ENCODE measurements at places on chromosomes 6 and 20.

GRCh38 chr6:149041953-149042352 is 275.6 kb upstream of the TAB2 start:
- DNase-seq: no peak

DNA sequence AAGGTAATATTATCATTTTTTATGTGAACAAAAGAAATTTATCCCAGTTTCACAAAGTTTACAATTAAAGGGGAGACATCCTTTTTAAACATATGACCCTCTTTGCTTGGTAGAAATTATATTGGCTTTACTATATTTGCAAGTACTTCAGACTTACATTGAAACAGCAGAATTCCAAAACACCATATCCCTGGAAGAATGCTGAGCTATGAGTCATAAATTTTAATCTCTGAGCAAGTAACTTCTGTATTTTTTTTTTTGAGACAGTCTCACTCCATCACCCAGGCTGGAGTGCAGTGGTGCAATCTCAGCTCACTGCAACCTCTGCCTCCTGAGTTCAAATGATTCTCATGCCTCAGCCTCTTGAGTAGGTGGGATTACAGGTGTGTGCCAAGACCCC is 240.4 kb downstream of the TBC1D32 start:
- no peak for DNase-seq

GRCh38 chr6:38387461-38387860 is 252.3 kb downstream of the BTBD9 start:
- DNase-seq: no peak

- no peak for DNase-seq
Measured at GRCh38 chr6:74015427-74015826, 319.4 kb downstream of the CD109 start.

DNA sequence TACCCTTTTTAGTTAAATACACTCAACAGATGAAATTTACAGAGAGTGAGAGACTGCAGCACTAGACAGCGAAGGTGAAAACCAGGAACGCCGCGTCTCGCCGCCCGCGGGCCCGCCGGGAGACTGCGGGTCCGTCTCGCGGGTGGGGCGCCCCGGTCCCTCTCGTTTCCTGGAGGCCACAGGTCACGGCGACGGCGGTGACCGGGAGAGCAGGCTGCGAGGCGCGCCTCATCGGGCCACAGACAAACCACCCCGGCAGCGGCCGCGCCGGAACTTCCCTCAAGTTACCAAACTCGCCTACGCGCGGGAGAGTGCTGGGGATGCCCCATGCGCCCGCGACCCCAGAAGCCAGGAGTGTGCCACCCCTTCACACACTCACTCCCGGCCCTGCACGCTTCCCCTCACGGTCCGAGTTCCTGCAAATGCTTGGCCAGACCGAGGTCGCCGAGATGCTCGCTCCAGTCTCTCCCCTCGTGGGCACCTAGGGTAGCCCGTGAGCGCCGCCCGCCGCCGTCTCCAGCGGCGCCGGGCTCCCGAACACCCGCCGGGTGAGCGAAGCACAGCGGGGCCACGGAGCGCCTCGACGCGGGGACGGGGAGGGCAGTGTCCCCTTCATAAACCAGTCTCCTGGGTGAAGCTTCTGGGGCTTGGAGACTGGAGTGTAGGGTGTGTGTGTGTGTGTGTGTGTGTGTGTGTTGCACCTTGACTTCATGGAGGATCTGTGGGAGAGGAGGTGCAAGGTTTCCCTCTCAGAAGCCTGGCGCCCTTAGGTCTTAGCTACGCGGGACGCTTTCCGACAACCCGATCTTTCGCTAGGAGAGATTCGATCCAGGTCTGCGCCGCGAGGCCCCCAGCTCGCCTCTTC is 1.4 kb downstream of the BACH2 start:
- no peak for DNase-seq

DNA sequence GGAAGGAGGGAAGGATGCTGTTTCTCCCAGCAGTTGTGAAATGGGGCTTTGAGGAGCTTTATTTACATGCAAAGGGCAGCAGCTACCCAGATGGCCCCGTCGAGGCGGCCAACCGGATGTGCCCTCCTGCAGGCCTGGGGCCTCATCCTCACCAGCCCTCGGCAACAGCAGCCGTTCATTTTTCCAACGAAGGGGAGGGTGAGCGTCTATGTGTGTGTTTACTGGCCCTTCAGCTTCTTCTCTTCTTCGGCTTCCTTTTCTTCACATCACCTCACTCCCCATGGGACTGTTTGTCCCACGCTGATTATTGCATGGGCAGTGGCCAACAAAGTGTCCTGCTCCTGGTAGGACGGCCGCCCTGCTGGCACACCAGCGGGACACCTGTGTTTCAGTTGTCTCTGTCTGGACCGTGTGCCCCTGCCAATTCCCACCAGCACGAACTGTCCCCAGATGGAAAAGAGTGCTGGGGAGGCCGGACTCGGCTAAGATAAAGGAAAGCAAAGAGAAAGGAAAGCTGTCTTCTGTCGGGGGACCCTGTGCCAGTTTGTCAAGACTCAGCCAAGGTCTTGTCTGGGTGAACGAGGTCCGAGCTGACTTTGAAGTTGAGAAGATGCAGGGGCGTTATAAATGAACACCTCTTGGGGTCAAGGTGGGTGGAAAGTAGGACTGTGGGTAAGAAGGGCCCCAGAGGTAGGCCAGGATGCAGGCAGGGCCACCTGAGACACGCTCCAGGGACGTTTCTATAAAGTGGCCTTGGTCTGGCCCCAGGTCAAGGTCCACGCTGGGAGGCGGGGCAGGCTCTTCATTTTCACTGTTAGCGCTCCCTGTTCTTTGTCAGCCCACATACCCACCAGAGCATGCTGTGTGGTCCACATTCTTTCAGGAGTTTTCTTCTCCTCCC is 57.0 kb downstream of the FAM50B start:
- no peak for DNase-seq

DNA sequence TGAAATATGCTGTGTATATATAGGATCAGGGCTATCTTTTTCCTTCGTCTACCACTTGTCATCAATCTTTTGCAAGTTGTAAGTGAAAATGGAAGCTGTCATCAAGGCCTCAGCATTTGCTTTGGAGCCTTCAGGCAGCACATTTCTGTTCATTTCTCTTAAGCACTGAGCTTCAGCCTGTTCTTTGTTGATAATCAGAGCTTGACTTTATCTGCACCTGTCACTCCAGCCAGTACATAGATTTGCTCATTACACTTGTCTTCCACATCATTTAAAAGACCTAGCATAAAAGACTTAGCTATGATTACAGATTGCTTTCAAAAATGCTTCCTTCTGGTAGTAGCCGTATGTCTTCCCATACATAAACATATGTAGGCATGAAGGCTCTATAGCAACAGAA is 189.8 kb upstream of the GRIK2 start:
- no peak for DNase-seq

DNA sequence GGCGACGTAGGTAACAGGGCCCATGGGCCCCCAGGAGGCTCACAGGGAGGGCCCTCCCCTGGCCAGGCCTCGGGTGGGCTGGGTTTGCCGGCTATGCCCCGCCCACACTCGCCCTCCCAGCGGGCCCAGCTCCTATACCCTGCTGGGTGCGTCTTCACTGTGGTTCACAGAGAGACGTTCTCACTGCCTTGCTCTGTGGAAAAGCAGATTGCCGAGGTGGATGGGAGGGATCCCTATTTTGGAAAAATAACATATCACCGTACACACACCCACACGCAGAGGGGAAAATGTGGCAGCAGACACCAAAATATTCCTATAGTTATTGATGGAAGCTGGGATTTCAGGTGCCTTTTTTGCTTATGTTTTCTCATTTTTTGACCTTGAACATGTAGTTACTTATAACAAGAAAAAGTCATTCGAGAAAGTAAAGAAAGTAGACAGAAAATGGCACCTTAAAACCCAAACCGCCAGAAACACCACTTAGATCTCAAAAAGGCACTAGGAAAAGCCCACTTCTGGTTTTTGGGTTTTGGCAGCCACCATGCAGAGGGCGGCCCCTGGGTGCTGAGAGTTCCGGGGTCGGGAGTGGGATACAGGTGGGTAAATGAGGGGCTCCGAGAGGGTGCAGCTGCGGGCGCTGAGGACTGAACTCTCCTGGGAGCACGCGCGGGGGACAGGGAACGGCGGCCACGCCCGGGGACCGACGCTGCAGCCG is 49.4 kb downstream of the TMEM242 start:
- no peak for DNase-seq

DNA sequence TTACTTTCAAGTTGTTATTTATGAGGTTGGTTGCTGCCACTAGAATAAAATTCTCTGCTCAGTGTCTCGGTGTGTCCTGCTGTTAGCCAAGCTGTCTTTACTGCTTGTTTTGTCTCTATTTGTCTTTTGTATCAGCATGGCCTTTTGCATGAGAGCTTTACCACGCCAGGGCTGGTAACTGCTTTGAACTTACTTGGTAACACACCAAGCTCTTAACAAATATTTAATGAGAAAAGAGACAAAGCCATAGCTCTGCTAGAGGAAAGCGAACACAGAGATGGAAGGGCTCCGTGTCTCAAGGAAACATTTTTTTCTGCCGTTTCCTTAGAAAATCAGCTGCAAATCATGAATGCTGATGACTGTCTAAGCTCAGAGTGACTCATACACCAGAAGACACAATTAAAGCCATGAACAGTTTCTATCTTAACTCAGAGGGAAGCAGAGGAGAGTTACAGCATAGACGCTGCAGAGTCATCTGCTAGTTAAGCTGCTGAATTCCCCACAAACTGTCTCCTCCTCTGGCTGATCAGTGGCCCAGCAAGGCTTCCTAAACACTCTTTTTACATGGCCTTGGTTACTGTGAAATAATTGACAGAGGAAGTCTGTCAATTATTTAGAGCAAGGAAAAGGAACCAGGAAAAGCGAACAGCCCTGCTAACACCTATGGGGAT is 44.8 kb downstream of the AGPAT4 start:
- no peak for DNase-seq

GRCh38 chr6:38012573-38012972 is 193.0 kb downstream of the ZFAND3 start:
- DNase-seq: no peak

DNA sequence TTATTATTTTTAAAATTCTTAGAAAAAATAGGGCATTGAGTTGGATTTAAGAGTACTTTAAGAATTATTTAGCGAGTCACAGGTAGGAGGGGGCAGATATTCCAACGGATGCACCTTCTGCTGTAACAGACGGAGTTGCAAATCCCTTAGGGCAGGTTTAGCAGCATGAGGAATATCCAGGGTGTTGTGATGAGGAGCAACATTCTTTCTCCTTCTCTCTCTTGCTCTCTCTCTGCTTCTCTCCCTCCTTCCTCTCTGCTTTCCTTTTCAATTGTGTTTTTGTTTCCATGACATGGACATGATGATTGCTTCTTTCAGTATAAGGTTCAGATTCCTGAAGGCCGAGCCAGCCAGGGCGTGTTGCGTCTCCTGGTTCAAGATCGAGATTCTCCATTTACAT is 28.9 kb downstream of the CDH26 start:
- DNase-seq: no peak

DNA sequence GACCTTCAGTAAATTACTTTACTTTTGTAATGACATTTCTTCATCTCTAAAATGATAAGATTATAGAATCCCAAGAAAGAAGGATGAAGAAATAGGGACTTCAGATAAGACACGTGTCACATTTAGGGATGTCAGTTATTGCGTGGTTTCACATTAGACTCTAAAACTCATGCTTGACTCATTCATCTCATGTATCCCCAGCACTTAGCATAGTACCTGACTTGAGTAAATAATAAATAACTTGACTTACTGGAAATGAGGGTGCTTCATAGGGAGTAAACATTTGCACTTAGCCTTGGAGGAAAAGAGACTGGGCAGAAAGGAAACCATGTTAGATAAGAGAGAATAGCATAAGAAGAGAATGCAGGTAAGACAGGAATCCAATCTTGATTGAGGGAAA is 37.2 kb downstream of the VTA1 start:
- no peak for DNase-seq

- DNase-seq: no peak
Measured at GRCh38 chr6:134398453-134398852, 80.5 kb upstream of the SGK1 start.

DNA sequence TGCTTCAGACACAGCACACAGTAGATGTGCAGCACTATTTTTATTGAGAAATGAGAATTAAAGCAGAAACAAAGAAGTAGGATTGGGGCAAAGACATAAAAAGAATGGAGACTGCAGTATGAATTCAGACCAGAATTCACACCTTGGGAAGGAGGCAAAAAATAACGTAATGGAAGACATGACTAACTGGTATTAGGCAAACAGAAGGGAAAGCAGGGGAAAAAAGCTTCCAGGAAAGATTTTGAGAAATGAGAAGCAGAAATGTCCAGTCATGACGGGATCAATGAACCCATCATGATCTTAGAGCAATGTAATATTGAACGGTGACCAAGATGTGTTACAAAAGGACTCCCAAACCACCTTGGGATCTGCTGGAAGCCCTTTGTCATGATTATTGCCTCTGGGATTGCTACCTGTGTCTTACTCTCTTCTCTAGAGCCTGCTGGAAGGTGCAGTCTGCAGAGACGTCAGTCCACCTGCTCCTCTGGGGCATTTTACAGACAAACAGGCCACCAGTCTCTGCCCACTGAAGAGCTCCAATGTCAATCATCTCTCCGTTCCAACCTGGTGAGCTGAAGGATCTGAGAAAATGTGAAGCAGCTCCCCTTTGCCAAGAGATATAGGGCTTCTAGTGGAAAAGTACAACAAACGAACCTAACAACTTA is 8.7 kb downstream of the NUDT3 start:
- DNase-seq: no peak

DNA sequence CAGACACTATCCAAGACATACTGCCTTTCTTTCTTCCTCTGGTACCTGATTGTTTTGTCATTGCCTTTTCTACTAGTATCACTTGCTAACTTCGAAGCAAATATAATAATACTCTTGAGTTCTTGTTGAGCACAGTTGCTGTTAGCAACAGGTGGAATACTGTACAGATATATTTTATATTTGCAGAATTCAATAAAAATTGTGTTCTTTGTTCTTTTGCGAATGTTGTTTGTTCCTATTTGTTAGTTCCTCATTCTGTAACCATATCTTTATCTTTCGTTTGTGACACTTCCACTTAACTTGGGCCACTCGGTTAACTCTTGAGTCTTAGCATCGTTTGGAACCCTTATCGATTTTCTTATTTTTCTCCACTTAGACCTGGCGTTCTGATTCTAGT is 868 bp downstream of the CYB5R4 start:
- peak; percentile 13 for DNase-seq

GRCh38 chr6:37019065-37019450 is 13.6 kb downstream of the FGD2 start:
- DNase-seq: no peak

DNA sequence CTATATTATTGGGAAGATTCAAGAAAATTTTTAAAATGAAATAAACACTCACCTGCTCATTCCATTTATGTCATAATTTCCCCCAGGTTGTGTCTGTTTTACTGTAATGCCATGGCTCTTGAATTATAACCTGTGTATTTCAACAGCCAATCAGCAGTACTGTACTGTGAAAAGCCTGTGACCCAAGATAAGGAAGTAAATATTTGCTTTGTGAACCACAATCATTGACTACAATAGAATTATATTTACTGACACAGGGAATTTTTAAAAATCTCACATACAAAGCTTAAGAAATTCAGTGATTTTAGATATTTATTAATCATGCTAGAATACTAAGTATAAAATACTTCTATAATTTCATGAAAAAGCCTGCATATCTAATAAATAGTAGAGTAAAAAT is 6.0 kb downstream of the RGS17 start:
- DNase-seq: no peak

GRCh38 chr6:43953794-43954310 is 173.4 kb downstream of the MRPL14 start:
- no peak for DNase-seq

All from GF-D8 (cell line).